Stimulated activated CD8-positive, alpha-beta memory T cell treated with anti-CD3 and anti-CD28 coated beads, Interleukin-12 subunit alpha, Interleukin-12 subunit beta, amount 100 ng/mL, for 1 hour (primary cell): ENCODE measurements at places on chromosomes 1 and 21.

DNA sequence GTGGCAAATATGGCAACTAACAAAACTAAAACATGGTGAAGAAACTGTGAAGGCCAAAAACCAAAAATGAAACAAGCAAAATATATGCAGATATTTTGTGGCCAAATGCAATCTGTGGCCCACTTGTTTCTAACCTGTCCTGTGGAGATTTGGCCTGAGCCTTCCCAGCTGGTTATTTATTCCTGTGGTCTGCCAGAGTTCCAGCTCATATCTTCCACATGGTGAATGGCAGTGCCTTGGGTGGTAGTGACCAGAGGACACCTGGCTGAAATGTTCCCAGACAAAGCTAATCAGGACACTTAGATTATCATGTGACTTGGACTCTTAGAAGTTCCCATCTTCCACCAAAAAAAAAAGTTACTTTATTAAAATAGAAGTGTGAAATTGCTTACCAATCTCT, 39.7 kb downstream of the RNASEL start:
- no peak for DNase-seq

DNA sequence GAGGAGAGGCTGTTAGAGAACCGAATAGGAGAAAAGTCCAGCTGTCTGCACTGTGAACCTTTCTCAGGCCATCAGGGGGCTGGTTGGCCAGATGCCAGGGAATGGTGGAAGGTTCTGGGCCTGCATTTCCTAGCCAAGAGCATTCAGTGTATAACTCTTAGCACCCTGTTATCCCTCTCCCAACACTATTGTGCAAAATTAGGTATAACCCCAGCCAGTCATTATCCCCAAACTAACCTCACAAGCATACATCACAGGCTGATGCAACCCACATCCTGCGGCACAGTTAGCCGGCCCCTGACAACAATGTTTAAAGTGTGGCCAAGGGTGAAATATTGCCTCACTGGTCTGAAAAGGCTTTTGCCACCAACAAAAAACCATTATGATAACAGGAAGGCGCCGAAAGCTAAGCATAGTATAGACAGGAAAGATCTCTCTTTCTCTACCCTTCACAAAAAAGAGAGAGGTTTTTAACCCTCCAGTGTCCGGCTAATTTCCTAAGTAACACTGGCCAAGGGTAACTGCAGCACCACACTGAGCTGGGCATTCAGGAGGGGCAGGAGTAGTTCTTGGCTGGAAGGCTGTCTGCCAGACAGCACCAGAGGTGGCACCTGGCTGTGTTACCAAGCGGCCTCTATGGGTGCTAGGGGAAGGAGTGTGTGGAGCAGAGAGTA, 77.3 kb upstream of the BCAR3 start:
- DNase-seq, result no peak

DNA sequence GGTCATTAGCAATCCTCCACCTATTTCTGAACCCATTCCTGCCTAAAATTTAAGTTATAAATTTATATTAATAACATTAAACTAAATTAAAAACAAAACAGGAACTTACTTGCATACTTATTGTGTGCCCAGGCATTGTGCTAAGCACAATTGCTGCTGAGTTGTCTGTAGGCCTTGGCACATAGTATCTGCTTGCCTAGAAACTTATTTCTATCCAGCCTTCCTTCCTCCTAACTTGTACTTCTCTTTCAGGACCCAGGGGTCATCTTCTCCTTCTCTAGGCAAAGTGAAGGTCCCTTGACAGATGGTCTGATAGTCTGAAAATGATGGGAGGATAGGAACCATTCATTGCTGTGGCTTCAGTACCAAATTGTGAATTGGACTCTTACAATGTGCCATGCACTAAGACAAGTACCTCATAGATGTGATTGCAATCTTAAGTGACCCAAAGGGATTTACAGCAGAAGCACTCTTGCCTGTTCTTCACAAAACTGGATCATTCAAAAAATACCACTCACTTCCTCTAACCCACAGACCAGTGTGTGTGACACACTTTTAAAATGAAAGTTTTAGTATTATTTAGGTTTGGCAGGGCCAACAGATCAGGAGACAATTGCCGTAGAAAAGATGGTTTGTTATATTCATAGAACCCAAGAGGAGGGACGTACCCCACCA, 10.3 kb upstream of the CD101 start:
- no peak for DNase-seq

DNA sequence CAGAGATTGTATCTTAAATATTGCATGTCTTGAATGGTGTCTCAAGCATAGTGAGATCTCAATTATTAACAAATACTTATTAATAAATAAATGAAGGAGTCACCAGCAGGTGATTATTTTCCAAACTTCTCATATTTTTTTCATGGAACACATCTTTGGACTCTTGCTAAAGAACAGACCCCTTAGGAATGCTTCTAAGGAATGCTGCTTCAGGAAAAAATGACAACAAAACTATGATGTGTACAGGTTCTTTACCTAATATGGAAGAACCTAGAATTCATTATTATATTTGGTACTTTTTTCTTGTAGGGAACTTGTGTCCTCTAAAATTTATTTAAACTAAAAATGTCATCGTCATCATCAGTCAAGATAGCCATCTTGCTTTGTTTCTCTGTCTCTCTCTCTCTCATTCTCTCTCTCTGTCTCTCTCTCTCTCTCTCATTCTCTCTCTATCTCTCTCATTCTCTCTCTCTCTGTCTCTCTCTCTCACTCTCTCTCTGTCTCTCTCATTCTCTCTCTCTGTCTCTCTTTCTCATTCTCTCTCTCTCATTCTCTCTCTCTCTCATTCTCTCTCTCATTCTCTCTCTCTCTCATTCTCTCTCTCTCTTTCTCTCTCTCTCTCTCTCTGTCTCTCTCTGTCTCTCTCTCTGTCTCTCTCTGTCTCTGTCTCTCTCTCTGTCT, 63.0 kb upstream of the ETS2 start:
- no peak for DNase-seq

- DNase-seq, result no peak
These were observed 82.1 kb downstream of the PTPN14 start for GRCh38 chr1:214469290-214469689.

- no peak for DNase-seq
These were observed 26.8 kb upstream of the EPHA8 start for GRCh38 chr1:22536506-22536905.

GRCh38 chr1:58649555-58649954, 50.3 kb downstream of the MYSM1 start:
- DNase-seq, result no peak

GRCh38 chr21:45590246-45590725, 48.0 kb upstream of the SLC19A1 start:
- peak; percentile 64 for DNase-seq

- DNase-seq, result no peak
These were observed 395.0 kb upstream of the USP24 start for GRCh38 chr1:55610203-55610602.

GRCh38 chr1:83060221-83060620, 938.7 kb downstream of the TTLL7 start:
- DNase-seq, result no peak

DNA sequence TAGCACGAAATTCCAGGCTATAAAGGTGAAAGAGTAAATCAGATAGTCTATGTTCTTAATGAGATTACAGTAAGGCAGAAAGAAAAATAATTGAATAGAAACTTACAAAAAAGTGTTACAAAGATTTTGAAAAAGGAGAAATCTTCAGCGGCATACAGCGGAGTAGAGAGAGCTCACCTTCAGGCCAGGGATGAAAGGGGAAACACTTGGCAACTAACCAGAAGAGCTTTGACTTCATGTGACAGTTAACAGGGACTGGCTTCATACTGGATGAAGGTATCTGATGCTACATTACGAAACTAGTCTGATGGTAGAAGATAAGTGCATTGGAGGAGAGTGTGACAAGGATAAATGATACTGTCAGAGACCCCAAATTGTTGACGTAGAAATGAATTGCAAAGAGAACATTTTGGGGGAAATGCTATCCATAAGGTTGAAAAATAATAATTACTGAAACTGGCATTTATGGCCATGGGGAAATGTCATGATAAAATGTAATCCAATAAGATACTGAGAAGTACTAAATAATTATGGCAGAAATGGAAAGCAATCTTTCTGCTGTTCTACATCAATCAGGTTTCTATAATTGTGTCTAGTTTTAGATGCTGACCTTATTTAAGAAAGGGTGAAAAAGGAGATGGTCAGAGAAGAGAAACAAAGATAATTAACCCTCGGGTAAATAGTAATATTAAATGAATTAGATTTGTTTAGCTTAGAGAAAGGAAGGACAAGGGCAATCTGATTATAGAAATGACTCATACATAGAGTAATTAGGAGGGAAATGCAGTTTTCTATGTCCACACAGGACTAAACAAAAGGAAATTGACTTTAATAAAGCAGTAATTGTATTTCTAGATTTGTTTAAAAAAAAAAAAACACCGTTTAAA, 808.7 kb downstream of the NCAM2 start:
- no peak for DNase-seq

- DNase-seq, result no peak
These were observed 36.7 kb upstream of the DMBX1 start for GRCh38 chr1:46452931-46453325.

GRCh38 chr1:225155555-225155954, 226.1 kb downstream of the DNAH14 start:
- DNase-seq, result no peak

DNA sequence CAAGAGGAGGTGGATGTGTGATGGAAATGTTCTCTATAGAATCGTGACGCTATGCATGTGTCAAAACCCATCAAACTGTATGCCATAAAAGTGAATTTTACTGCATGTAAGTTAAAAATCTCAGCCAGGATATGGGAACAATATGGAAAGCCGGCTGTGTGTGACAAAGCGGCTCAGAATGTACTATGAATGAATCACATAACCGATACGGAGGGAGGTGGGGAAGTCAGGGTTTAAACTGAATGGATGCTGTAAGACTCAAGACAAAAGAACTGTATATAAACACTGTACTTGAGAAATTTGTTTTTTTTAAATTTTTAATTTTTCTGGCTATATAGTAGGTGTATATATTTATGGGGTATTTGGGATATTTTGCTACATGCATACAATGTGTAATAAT, 111.6 kb upstream of the PDE4B start:
- no peak for DNase-seq

DNA sequence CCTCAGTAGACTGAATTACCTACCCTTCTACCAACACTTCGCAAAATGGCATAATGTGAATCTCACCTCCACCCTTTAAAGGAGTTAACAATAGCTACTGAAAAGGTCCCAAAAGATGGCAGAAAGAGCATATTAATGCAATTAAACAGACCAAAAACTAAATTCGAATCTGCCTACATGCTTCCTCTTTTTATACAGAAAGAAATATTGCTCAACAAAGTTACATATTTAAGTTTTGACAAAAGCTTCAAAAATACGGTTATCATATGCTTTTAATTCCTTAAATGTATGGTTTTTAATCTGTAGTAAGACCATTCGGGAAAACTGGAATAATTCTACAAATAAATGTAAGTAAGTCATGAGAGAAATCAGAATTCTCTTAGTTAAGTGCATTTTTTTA, 2.2 kb downstream of the APP start:
- no peak for DNase-seq

- DNase-seq, result no peak
These were observed 14.1 kb downstream of the MTR start for GRCh38 chr1:236809148-236809547.

GRCh38 chr1:204136814-204137213, 15.0 kb downstream of the ETNK2 start:
- DNase-seq, result no peak

DNA sequence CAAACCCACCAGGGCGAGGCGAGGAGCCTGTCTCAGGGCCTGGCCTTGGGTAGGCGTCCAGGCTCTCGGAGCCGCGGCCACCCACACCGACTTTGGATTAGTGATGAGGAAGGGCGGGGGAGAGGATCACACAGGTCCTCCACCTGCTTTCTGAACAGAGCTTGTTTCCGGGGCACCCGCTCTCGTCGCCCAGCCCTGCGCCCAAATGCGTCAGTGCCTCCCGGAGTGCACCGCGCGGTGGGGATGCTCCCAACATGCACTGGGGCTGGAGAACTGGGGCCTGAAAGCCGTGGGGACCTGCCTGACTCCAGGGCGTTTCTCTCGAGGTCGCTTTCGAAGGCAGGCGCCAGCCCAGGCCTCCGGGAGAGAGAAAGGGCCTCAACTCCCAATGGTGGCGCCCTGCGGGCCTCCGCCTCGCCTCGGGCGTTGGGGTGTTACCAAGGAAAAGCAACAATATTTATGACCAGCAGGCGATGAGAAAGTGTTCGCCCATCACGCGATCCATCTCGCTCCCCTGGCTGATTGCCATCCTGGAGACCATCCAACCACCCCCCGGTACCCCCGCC, 8.9 kb upstream of the LHX8 start:
- DNase-seq, result no peak

- no peak for DNase-seq
These were observed 57.9 kb downstream of the OVGP1 start for GRCh38 chr1:111369645-111370044.

GRCh38 chr1:168031198-168031597, 94.3 kb upstream of the MPC2 start:
- DNase-seq, result no peak

DNA sequence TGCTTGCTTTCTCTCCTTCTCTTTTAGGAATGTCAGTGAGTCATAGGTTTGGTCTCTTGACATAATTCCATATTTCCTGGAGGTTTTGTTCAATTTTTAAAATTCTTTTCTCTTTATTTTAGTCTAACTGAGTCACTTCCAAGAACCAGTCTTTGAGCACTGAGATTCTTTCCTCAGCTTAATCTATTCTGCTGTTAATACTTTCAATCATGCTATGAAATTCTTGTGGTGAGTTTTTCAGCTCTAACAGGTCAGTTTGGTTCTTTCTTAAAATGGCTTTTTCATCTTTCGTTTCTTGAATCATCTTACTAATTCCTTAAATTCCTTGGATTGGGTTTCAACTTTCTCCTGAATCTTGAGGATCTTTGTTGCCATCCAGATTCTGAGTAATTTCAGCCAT, 321.0 kb downstream of the PTBP2 start:
- no peak for DNase-seq

DNA sequence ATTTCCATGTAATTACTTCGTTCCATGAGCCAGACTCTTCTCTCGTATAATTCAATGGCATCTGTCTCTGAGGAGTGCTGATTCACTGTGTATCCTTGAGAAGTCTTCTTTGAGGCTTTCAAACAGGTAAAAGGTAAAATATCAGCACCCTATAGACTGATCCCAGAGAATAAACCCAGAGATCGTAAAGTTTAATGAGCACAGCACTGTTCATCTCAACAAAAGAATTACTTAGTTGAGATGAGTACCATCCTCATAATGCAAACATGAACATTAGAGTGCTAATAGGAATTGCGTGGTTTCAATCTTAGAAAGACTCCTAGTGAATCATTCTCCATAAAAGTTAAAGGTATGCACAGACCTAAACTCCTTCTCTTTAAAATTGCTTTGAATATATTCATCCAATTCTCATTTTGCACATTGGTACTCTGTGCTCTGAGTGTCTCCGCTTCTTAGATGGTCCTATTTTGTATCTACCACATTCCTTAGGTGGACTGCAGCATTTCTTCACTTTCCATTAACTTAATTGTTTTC, 97.2 kb downstream of the TBX15 start:
- no peak for DNase-seq

GRCh38 chr1:172239901-172240300, 180.6 kb upstream of the C1orf105 start:
- DNase-seq, result no peak

DNA sequence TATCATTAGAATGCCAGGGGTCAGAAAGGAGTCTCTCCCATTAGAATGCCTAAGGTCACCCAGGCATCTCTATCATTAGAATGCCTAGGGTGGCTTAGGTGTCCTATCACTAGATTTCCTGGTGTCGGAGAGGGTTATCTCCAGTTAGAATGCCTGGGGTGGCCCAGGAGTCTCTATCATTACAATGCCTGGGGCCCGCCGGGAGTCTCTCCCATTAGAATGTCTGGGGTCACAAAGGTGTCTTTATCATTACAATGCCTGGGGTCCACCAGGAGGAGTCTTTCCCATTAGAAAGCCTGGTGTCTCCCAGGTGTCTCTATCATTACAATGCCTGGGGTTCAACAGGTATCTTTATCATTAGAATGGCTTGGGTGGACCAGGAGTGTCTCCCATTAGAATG, 56.2 kb downstream of the RNF187 start:
- DNase-seq, result no peak
